ENCODE measurements at places on chromosomes 1 and 21. TPM values are rescaled to one million over a fixed set of nuclear protein-coding genes. Genes with fewer than 3 reads are reported as not detected.
A peak's percentile ranks its signal among the peaks of the same experiment; 100 is the strongest.

NUP210L gene
- 0.18 TPM for total RNA-seq

GCSAML gene
- not detected for total RNA-seq

FCGR2B gene
- not detected for total RNA-seq

ZYG11A gene
- 0.04 TPM for total RNA-seq

CBR3 gene
- total RNA-seq = not detected

EPS8L3 gene
- total RNA-seq = not detected

OVAAL gene
- total RNA-seq = 1.1 TPM

RGS18 gene
- total RNA-seq = not detected

NIT1 gene
- total RNA-seq = 60.7 TPM

POFUT2 gene
- 46.1 TPM for total RNA-seq

GRCh38 chr1:6281511-6282402 is 20.9 kb upstream of the GPR153 start:
- DNase-seq = no peak

- DNase-seq = no peak
Measured at GRCh38 chr1:92743221-92743620, 41.7 kb downstream of the EVI5 start.

GRCh38 chr21:30372139-30372770 is at the start of gene KRTAP13-2:
Gene KRTAP13-2, minus strand, starts transcription at chr21:30372271. Its CDS starts 58 bp downstream, at chr21:30372213.
- DNase-seq = no peak

DNA sequence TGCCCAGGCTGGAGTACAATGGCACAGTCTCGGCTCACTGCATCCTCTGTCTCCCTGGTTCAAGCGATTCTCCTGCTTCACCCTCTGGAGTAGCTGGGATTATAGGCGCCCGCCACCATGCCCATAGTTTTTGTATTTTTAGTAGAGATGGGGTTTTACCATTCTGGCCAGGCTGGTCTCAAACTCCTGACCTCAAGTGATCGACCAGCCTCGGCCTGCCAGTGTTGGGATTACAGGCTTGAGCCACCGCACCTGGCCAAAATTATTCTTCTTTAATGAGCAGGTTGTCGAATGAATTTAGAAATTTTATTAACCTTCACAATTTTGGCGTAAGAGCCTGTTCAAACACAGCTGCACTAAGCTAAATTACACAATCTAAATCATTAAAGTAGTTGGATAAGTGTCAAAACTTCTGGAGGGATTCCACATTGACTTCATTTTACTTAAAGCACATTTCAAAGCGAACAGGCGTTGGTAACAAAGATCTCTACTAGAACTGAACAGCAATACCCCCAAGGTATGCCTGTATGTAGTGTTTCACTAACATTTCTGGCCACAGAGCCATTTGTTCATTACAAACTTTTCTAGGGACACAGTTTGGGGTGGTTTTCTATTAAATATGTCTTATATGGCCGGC is 5.2 kb upstream of the CTH start:
- no peak for DNase-seq

DNA sequence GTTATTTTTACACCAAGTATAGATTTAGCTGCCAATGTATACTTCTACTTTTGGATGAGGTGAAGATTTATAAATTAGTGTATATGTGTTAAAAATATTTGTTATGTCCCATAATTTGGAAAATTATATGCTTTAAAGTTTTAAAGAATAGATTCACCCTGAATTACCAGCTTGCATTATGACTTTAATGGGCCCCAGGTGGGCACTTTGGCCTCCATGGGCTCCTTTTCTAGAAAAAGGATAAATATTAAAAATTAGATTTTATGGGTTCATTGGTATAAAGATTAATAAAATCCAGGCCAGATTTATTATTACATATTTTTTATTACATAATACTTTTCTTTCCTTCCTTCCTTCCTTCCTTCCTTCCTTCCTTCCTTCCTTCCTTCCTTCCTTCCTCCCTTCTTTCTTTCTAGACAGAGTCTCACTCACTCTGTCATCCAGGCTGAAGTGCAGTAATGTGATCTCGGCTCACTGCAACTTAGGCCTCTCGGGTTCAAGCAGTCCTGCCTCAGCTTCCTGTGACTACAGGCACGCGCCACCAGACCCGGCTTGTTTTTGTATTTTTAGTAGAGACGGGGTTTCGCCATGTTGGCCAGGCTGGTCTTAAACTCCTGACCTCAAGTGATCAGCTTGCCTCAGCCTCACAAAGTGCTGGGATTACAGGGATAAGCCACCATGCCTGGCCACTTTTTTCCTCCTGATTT is 21.9 kb downstream of the KMO start:
- DNase-seq = no peak

DNA sequence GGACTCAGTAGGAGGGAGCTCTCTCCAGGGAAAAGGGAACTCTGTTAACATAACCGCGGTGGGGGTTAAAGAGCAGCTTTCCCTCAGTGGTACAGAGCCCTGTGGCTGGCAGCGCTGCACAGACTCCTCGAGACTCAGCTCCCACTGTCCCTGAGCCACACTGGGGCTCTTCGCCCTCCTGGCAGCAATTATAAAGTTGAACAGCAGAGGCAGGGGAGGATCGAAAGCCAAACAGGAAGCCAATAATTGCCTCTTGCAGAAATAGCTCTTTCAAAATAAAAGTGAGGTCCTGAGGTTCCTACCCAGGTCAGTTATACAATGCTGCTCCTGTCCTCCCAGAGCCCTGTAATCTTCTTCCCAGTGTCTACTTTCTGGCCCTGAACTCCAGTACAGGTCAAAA is 77.0 kb downstream of the FAM78B start:
- no peak for DNase-seq

DNA sequence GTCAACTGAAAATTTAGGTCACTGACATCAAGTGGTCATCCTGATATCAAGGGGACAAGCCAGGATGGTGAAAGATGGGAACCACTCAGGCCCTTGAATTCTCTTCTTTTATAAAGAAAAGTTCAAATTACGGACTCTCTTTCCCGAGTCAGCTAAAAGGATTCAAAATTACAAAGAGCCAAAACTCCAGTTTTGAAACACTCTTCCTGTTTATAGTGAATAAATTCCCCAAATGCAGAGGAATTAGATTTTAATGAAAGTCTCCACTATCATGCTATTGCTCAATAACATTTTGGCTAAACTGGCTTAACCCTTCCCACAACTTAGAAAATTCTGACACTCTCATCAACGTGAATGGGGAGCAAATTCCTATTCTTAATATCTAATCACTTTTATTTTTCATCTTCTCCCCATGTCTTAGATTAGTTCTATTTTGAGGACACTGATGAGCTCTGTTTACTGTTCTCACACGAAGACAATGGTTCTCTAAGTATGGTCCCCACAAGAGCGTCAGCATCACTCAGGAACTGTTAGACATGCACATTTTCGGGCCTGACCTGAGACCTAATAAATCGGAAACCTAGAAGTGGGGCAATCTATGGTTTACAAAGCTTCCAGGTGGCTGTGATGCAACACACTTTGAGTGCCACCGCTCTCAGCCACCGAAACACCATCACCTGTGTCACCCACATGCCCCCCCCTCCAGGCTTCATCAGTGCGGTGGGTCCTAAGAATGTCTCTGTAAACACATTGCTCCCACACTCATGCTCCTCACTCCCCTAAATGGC is 64.4 kb upstream of the TIAM1 start:
- DNase-seq = peak; percentile 24

DNA sequence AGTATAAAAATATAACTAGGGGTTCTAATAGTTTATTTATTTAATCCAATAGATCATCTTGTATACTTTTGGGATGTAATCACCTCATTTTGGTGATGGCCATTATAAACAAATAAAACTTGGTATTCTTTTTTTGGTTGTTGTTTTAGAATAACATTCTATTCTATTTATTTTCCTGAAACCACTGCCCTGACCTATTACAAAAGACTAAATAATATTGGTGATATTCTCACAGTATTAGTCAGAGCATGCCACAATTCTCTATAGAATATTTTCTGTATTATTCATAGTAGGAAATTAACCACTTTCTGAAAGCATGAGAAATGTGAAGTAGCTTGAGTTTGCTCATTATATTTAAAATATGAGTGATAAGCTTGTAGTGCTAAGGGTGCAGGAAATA is 54.1 kb upstream of the LRRC7 start:
- DNase-seq = peak; percentile 27

DNA sequence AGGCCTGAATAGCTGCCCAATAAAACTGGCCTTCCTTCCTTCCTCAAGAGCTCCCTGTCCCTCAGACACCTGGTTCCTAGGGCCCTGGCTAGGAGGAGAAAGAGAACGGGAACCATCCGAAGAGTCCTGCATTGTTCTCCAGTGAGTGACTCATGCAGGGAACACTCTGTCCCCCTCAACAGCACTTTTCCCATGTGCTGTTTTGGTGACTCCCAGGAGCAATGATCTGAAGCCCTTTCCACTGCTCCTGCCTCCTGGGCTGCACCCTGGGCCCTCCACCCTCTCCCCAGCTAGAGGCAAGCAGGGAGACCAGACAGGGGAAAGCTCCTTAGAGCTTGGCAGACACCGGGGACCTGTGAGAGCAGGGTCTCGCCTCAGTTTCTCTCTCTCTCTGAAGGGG is 18.9 kb downstream of the TNNT2 start:
- peak; percentile 10 for DNase-seq

DNA sequence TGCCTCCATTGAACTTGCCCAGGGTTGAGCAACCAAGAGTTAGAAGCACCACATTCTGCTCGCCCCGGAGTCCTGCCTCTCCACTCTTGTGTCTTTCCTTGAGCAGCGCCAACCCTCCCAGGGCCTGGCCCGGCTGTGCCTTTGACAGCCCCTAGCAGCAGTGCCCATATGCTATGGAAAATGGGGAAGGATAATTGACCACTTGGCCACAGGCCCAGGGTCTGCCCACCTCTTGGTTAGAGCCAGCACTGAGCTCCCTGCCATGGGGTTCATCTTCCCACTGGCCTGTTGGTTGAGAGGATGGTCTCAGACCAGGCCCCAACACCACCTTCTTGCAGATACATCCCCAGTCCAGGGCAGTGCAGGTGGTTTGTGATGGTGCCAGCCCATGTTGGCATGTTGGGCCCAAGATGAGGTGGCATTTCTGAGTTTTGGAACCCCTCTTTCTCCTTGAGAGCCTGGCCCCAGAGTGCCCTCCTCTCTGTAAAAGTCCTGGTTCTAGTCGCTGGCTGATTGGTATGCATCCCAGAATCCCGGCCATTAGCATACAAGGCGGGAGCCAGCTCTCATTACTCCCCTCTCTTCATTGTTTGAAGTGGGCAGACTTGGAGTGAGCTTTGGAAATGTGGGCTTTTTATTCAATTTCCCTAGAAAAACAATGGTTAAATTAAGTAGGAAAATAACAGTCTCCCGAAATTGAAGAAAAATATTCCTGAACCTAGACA is 7.6 kb downstream of the ARHGEF10L start:
- no peak for DNase-seq

DNA sequence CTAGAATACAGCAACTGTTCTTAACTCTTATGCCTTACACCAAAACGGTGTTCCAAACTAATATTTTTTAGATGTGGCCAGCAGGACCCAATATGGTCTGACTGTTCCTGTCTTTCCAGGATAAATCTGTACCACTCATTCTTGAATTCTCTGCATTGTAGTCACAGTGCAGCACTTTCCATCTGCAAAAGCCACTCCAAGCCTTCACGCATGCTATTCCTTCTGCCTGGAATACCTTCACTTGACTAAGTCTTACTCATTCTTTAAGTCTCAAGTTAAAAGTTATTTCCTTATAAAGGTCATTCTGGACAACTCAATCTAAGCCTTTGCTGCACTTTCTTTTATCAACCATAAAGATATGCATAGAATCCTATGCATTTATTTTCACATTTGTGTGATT is 1194.5 kb downstream of the PLA2G4A start:
- no peak for DNase-seq

GRCh38 chr1:107169615-107170014 is 28.8 kb downstream of the NTNG1 start:
- no peak for DNase-seq

- DNase-seq = no peak
Measured at GRCh38 chr1:116405241-116406135, 32.4 kb downstream of the ATP1A1 start.

- no peak for DNase-seq
Measured at GRCh38 chr1:108007070-108007469, 42.1 kb upstream of the VAV3 start.

DNA sequence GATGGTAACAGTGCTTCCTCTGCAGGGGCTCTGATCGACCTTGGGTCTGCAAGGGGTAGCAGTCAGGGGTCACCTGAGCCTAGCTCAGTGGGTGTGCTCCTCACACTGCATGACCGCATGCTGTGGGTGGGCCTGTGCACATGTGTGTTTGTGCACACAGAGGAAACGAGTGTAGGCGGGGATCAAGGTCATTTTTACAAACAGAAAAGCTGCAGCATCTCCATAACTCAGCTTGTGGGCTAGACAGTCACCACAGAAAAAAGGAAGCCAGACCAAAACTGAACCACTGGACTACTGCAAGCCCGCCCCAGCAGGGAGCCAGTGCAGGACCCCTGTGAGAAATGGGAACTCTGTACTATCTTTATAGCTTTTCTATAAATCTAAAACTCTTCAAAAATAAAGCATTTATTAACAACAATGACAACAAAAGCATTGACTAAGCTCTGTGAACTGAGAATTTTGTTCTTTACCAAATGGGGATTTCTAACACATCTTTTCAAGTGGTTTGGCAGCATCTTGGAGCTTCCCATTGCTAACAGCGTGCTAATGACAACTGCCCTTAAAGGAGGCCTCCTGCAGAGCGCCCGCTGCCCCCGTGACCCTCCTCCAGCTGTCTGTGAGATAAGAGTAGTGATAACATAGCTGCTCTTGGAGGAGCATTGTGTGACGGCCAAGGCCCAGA is 19.9 kb upstream of the NEK2 start:
- no peak for DNase-seq

DNA sequence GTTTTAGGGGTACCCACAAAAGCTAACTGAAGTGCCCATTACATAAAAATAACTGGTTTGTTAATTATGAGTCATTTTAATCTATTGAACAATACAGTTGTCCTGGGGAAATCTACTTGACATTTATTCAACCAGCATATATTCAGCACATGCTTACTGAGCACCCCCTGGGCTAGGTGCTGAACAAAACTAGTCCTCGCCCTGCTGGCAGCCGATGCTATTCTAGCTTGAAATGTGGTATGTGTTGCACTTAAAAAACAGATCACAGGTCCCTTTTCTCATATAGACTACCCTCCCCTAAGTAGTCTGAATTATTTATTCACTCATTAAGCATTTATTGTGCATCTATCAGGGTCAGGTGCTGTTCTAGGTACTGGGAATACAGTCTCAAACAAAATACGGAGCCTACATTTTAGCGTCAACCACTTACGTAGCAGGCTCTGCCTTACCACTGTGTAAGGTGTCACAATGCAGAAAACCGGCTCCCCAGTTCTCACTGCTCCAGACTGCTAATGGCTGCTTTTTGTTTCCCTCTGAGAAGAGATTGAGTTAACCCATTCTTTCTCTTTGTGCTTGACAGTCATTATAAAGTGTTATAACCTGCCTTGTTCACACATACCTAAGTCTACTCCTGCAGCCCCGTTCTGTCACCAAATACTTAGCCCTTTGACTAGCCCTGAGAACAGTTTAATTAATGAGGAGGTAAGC is 57.1 kb downstream of the ADCY10 start:
- DNase-seq = no peak

- DNase-seq = peak; percentile 90
Measured at GRCh38 chr1:226061841-226062557, 517 bp upstream of the H3-3A start.

GRCh38 chr1:25683731-25684130 is 67.1 kb downstream of the MAN1C1 start:
- DNase-seq = no peak

- DNase-seq = no peak
Measured at GRCh38 chr1:183753464-183753891, 51.4 kb upstream of the RGL1 start.

- no peak for DNase-seq
Measured at GRCh38 chr1:27087371-27088220, 67.3 kb downstream of the SLC9A1 start.

All from cardiac muscle cell (in vitro differentiated cells and primary cell).